ENCODE measurements at places on chromosomes 7 and 10.

GRCh38 chr10:121592155-121592890, 5.9 kb downstream of the FGFR2 start:
- no peak for DNase-seq

- DNase-seq, result no peak
Measured at GRCh38 chr10:111203615-111204014, 126.8 kb downstream of the ADRA2A start.

- DNase-seq, result no peak
Measured at GRCh38 chr7:17311952-17312351, 13.5 kb downstream of the AHR start.

- DNase-seq, result no peak
Measured at GRCh38 chr10:90652519-90652918, 205.3 kb downstream of the HTR7 start.

DNA sequence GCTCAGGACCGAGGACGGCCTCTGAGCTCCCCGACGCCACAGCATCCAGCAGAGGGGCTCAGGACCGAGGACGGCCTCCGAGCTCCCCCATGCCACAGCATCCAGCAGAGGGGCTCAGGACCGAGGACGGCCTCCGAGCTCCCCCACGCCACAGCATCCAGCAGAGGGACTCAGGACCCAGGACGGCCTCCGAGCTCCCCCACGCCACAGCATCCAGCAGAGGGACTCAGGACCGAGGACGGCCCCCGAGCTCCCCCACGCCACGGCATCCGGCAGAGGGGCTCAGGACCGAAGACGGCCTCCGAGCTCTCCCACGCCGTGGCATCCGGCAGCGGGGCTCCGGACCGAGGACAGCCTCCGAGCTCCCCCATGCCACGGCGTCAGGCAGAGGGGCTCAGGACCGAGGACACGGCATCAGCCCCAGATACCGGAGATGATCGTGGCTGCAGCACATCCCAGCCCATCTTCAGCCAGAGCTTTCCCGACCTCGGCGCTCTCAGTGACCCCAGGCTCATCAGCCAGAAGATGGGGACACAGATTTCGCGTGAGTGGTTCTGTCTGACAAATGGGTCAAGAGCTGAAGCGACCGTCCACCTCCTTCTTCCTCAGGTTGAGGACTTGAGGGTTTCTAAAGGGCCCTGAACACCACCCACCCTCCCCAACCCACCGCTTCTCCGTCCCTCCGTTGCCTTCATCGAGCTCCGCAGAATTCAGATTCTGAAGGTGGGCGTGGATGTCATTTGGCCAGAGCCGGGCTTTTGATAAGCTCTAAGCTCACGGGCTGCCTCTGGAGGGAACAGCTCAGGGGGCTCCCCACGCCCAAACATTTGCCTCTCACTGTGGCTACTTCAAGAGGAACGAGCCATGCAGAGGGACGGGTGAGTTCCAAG, 55.8 kb upstream of the DNAAF5 start:
- DNase-seq, result no peak

DNA sequence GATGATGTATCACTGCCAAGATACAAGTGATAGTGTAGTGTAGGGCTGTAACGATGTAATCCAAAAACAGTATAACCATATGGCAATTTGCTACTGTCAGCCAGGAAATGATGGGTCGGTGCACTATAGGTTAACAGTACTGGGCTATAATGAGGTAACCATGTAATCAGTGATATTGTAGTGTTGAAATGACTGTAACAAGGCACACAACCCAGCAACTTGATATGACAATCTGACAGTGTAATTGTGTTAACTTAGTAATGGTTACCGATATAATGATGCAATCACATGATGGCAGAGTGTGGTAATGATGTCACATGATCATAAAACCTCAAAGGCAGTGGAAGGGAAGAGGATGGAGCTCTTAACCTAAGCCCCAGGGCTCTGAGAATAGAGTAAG, 73.8 kb upstream of the SLF2 start:
- DNase-seq, result no peak

DNA sequence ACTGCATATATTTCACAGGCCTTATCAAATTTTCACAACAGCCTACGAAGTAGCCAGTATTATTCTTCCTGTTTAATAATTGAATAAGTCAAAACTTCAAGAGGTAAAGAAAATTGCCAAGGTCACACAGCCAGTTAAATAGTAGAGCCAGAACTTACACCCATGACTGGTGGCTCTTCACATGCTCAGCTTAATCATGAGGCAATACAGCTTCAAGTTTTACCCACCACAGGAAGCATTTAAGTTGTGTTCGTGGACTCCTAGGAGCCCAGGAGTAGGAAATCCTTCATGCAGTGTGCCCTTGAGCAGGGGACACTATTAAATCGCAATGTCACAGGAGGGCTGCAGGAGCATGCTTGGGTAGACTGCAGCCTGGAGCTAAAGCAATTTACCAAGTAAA, 11.1 kb downstream of the LIPA start:
- DNase-seq, result no peak

GRCh38 chr7:93315896-93316295, 83.7 kb downstream of the VPS50 start:
- DNase-seq, result no peak

- DNase-seq, result no peak
Measured at GRCh38 chr7:96578606-96579005, 131.0 kb downstream of the SEM1 start.

GRCh38 chr10:63267414-63268148, 134.5 kb downstream of the NRBF2 start:
- DNase-seq, result peak; percentile 57

DNA sequence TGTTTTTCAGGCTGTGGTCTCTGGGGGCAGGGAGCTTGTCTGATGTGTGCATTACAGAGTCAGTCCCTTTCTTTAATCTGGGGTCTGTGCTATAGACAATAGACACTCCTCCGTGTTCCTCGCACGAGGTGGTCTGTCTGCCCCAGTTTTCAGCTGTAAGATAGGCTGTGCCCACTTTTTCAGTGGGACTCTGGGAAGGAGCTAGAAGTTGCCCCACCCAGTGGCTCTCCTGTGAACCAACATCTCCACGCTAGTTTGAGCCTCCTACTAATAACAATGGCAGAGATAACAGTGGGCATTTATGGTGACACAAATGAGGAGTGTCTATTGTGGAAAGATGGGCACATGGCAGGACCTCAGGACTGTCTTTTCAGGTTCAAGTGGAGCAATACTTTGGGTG, 44.0 kb downstream of the ADRB1 start:
- DNase-seq, result no peak

DNA sequence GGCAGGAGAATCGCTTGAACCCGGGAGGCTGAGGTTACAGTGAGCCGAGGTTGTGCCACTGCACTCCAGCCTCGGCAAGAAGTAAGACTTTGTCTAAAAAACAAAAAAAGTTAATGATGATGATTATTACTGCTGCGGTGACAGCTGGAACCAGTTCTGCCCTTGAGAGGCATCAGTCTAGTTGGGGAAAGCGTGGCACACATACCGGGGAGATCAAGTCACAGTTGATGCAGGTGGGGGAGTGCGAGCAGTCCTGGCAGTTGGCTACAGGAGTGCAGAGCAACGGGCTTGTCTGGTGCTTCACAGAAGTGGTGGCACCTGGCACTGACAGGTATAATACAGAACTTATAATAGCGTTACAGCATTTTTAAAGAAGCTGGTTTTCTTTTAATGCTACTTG, 173.0 kb downstream of the ARHGAP21 start:
- no peak for DNase-seq

GRCh38 chr7:69622014-69622835, 23.9 kb downstream of the AUTS2 start:
- no peak for DNase-seq

GRCh38 chr7:92615861-92616260, 25.7 kb upstream of the FAM133B start:
- DNase-seq, result no peak

DNA sequence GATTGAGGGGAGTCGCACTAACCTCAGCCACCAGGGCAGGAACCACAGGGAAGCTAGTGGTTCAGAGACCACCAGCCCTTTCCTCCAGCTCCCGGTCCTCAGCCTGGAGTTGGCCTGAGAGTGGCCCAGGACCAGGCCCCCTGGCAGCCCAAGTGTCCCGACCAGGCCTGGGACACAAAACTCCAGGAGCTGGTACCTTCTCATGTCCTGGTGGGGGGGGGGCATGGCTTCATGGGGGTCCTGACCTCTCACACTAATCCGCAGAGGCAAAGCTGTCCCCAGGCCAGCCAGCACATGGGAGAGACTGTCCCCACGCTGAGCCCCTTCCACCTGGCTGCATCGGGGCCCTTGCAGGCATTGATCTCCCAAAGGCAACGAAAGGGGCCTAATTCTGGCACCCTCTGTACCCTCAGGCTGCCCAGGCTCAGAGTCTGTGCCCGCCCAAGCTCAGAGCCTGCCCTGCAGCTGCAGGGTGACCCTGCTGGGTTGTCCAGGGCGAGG, 28.2 kb downstream of the GPRIN2 start:
- no peak for DNase-seq
